GM23248 (cell line): ENCODE measurements at places on chromosomes 1 and 21. TPM values are rescaled to one million over a fixed set of nuclear protein-coding genes. Genes with fewer than 3 reads are reported as not detected.

GRCh38 chr1:243254233-243254926 is 701 bp downstream of the CEP170 start:
- peaks cover 47% of the 10 kb centered on the region for H3K4me1 ChIP-seq
- H3K27ac ChIP-seq: peak overlapping the region; percentile 88
- no peaks in the 10 kb centered on the region for H3K27me3 ChIP-seq
- no peaks in the 10 kb centered on the region for H3K36me3 ChIP-seq
- DNase-seq: peak; percentile 86

GRCh38 chr1:184387476-184388318 is 868 bp downstream of the C1orf21 start:
- DNase-seq: peak; percentile 64
- peak overlapping the region; percentile 96 for H3K4me3 ChIP-seq
- H3K27me3 ChIP-seq: no peaks in the 10 kb centered on the region
- H3K36me3 ChIP-seq: no peaks in the 10 kb centered on the region
- peaks cover 22% of the 10 kb centered on the region for H3K4me1 ChIP-seq
- peak overlapping the region; percentile 61 for H3K27ac ChIP-seq

Gene TSPEAR
- not detected in 2 replicates for total RNA-seq

Gene LMX1A
- not detected in 2 replicates for total RNA-seq

Gene PLPPR4
- total RNA-seq: 1.7 and 1.8 TPM in 2 replicates

Gene SPOCD1
- 36.8 and 43.0 TPM in 2 replicates for total RNA-seq

Gene CHI3L2
- not detected in 2 replicates for total RNA-seq
